ENCODE measurements at places on chromosomes 13 and 19.

DNA sequence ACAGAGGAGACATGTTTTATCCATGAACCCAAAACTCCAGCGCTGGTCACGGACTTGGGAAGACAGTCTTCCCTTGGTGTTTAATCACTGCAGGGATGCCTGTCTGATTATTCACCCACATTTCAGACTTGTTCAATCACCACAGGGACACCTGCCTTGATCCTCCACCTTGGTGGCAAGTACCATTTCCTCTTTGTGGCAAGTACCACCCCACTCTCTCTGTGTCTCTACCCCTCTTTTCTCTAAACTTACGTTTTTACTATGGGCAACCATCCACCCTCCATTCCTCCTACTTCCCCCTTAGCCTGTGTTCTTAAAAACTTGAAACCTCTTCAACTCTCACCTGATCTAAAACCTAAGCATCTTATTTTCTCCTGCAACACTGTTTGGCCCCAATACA lies 16.8 kb downstream of the ZNF83 start:
- no peak for DNase-seq

GRCh38 chr19:21568816-21569493 lies 63.6 kb downstream of the ZNF429 start:
- DNase-seq: peak; percentile 56

- DNase-seq: no peak
Measured at GRCh38 chr19:46201454-46202310, 27.9 kb upstream of the IGFL1 start.

GRCh38 chr13:23288564-23288963 lies 107.8 kb downstream of the SGCG start:
- DNase-seq: no peak

GRCh38 chr19:7535998-7536695 lies 630 bp downstream of the PNPLA6 start:
- no peak for DNase-seq

DNA sequence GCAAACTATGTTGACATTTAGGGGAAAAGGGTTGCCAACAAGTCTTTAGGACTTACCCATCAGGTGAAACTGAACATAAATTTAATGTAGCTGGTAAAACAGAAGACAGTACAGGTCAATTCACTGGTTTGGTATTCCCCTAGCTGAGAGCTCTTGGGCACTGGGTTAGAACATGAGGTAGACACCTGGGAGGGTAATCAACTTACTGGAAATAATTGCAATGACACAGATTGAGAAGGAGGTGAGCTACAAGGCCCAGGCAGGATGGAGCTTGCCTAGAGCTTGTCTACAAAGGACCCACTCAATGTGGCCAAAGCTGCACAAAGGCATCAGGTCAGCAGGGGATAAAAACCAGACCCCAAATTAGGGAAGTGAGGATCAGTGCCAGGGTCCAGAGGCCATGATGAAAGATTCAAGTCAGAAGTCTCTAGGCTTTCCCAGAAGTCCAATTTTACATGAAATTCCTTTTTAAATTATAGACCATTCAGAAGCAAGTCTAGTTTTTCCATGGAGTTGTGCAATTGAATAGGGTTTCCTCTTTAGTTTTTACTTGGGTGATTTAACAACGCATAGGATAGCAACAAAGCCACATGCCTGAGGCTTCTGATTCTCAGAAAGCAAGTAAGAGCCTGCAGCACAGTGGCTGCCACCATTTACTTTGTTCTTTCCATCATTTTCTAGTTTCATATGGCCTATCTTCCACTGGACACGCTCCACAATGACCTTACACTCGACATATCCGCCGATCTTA lies 194.0 kb downstream of the NDFIP2 start:
- DNase-seq: no peak

- DNase-seq: no peak
Measured at GRCh38 chr19:47302249-47302648, 7.4 kb upstream of the C5AR1 start.

- DNase-seq: no peak
Measured at GRCh38 chr19:19157808-19158207, 12.3 kb downstream of the MEF2B start.

GRCh38 chr13:96730676-96731075 lies 263.6 kb downstream of the OXGR1 start:
- no peak for DNase-seq

DNA sequence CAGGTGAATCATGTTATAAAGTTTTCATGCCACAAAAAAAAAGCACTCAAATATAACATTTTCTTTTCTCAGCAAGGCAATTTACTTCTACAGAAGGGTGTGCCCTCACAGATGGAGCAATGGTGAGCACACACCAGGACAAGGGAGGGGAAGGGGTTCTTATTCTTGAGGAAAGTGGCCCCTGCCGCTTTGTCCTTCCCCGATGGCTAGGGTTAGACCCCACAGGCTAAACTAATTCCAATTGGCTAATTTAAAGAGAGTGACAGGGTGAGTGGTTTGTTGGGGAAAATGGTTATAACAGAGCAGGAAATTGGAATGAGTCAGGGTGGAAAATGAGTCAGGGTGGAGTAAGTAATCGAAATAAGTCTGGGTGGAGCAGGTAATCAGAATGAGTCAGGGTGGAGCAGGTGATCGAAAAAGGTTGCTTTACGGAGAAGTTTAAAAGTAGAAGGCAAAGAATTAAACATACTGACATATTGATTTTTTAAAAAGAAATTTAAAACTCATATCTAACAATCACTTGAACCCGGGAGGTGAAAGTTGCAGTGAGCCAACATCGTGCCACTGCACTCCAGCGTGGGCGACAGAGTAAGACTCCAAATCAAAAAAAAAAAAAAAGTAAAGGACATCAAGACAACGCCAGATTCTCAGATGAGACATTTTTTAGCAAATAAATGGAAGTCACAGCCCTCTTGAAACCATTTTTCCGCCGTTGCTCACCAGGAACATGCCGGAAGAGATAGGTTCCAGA lies 813 bp downstream of the ZNF562 start:
- no peak for DNase-seq

- no peak for DNase-seq
Measured at GRCh38 chr13:37195621-37196020, 90.2 kb upstream of the CSNK1A1L start.

- DNase-seq: no peak
Measured at GRCh38 chr13:36536546-36536945, 104.3 kb downstream of the CCNA1 start.

DNA sequence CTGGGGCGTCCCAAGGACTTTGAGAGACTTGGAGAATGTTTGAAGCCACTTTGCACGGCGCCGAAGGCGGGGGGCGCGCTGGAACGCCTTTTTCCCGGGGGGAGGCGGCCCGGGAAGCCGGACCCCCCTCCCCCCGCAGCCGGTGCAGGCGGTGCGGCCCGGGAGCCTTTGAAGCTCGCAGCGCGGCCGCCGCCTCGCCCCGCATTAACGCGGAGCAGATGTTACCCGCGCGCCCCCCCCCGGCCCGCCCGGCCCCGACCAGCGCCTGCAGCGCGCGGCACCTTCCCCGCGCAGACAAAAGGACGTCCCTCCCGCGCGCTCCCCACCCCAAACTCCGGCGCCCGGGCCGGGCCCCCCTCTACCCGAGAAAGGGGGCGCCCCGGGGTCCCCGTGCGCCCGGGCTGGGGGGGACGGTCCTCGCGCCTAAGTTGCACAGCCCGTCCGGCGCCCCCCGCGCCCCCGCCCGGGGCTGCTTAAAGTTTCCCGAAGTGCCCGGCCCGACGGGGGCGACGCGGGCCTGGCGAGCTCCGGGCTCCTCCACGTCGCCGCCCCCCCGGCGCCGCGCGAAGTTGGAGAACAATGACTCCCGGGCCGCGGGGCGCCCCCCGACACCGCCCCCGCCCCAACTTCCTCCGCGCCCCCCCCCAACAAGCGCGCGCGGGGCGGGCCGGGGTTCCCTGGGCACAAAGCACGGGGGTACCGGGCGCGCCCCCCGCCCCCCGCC lies 685 bp downstream of the TCF3 start:
- no peak for DNase-seq

DNA sequence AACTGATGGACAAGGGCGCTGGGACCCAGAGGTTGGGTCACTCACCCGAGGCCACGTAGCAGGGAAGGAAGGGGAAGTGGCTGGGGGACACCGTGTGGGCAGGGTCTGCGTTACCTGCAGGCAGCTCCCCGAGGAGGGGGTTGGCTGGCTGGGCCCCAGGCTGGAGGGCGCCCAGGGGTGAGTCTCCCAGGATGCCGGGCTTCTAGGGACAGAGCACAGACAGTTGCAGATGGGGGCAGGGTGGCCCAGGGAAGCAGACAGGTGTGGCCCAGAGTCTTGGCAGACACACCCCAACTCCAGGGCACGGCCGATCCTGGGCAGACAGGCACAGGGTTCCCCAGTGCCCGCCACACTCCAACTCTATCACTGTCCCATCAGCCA lies 5.6 kb upstream of the FDX2 start:
- no peak for DNase-seq

DNA sequence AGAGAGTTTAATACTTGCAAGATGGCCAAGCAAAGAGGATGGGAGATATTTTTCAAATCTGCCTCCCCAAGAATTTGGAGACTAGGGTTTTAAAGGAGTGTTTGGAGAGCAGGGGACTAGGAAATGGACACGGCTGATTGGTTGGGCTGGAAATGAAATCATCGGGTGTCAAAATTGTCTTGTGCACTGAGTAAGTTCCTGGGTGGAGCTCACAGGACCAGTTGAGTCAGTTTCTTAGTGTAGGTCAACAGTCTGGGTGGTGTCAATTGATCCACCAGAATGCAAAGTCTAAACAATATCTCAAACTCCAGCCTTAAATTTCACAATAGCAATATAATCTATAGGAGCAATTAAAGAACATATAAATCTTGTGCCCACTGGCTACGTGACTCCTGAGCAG lies 23.0 kb upstream of the CEACAM4 start:
- no peak for DNase-seq

GRCh38 chr19:39299832-39300231 lies 3.6 kb downstream of the IFNL1 start:
- DNase-seq: no peak

DNA sequence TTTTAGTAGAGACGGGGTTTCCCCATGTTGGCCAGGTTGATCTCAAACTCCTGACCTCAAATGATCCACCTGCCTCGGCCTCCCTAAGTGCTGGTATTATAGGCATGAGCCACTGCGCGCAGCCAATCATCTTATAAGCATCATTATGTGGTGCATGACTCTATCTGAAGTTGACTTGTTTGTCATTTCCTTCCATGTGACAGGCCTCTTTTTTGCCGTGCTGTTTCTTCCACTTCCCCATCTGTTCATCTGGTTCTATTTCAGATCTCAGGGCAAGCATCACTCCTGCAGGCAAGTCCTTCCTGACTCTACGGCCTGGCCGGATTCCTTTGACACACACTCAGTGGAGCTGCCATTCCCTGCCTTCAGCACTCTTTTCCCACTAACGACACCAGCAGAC lies 15.2 kb downstream of the COL5A3 start:
- DNase-seq: no peak

DNA sequence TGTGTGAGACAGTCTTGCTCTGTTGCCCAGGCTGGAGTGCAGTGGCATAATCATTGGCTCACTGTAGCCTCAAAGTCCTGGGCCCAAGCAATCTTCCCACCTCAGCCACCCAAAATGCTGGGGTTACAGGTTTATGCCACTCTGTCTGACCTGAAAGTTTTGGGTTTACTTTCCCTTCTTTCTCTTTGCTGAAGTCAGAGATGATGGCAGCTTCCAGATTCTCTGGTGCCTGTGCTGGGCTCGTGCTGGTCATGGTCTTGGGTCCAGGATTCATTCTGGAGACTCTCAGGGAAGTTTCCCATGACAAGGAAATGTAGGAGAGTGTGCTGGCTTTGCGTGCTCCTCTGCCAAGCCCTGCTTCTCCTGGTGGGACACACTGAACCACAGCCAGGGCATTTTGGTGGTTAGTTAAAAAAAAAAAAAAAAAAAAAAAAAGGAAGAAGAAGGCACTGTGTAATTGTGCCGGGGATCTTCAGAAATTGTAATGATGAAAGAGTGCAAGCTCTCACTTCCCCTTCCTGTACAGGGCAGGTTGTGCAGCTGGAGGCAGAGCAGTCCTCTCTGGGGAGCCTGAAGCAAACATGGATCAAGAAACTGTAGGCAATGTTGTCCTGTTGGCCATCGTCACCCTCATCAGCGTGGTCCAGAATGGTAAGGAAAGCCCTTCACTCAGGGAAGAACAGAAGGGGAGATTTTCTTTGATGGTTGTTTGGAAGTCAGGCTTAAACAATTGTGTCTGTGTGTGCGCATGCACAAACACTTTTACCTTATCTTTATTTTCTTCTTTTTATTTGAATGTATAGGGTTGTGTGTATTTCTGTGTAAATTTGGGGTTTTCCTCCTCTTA lies at the start of gene ALOX5AP:
Gene ALOX5AP (plus strand): TSS at position 519 of the 847 bp plus-strand sequence. CDS start 63 bp downstream, at position 582.
- DNase-seq: no peak

DNA sequence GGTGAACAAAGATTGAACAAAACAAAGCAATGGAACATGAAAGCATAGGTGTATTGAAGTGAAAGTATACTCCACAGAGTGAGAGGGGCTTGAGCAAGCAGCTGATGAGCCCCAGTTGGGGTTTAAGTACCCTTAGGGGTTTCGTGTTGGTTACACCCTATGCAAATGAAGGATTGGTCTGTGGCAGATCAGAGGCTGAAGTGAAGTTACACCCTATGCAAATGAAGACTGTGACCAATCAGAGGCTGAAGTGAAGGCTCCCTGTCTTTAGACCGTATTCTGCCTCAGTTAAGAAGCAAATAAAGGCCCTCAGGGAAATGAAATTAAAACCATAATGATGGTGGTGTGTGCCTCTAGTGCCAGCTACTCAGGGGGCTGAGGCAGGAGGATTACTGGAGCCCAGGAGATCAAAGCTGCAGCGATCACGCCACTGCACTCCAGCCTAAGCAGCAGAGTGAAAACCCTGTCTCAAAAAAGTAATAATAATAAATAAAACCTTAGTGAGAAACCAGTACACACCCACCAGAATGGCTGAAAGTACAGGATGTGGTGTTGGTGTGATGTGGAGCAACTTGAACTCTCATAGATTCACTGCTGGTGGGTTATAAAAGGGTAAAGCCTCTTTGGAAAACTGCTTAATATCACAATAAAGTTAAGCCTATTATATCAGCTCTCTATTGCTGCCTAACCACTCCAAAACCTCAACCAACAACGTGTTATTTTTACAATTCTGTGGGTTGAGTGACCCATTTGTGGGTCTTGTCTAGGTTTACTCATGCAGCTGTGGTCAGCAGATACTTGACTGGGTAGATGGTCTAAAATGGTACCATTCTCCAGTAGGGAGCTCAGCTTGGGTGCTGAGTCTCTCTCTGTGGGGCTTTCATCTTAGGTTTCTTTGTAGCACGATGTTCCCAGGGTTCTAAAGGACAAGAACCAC lies 12.8 kb upstream of the UPF3A start:
- DNase-seq: no peak

DNA sequence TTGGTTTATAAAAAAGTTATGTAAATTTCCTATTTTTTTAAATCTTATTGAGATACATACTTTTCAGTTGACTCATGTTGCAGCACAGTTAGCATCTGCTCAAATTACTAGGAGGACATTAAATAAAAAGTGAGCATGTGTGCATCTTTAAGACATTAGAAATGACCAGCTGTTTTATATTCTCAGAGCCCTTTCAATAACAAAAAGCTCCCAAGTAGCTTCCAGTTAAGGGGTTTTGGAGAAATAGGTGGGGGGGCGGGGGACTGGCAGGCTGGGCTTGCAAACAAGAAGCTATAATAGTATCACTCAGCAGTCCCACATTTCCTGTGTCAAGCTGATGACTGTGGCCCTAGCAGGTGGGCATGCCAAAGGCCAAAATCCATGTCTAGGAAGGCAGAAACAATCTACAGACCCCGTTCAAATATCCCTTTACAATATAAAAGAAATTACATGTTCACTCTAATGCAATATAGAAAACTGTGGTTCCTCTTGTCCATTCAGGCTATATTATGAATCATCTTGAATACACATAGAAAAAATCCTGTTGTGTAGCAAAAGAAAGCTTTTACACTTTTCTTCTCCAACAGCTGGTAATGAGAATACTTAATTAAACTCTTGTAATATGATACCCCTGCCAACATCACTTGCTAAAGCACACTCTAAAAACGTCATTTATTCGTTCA lies 1713.2 kb upstream of the SLC10A2 start:
- DNase-seq: no peak

- DNase-seq: no peak
Measured at GRCh38 chr13:54742984-54743383, 1714.4 kb downstream of the OLFM4 start.
